Activated T-helper 2 cell treated with anti-CD3 and anti-CD28 coated beads, Interferon-gamma antibody, Interleukin-2, Interleukin-4, amounts not matched to agents 10 μg/mL and 5 μg/mL and 100 μg/mL, durations not matched to agents 14 hours and 24 hours and 36 hours (primary cell): ENCODE measurements at places on chromosomes 13 and 19.

GRCh38 chr19:33497778-33498175 lies 23.8 kb downstream of the PEPD start:
- no peak for DNase-seq

GRCh38 chr13:111153977-111154332 lies 38.8 kb downstream of the ARHGEF7 start:
- peak; percentile 54 for DNase-seq

GRCh38 chr13:99388334-99388923 lies 81.2 kb upstream of the GPR183 start:
- DNase-seq, result no peak

- DNase-seq, result no peak
These were observed 24.5 kb upstream of the LPAR6 start for GRCh38 chr13:48437371-48437770.

- DNase-seq, result no peak
These were observed 526.0 kb downstream of the PCDH9 start for GRCh38 chr13:66704110-66704509.

- no peak for DNase-seq
These were observed 30.8 kb downstream of the KLF2 start for GRCh38 chr19:16355293-16356043.

DNA sequence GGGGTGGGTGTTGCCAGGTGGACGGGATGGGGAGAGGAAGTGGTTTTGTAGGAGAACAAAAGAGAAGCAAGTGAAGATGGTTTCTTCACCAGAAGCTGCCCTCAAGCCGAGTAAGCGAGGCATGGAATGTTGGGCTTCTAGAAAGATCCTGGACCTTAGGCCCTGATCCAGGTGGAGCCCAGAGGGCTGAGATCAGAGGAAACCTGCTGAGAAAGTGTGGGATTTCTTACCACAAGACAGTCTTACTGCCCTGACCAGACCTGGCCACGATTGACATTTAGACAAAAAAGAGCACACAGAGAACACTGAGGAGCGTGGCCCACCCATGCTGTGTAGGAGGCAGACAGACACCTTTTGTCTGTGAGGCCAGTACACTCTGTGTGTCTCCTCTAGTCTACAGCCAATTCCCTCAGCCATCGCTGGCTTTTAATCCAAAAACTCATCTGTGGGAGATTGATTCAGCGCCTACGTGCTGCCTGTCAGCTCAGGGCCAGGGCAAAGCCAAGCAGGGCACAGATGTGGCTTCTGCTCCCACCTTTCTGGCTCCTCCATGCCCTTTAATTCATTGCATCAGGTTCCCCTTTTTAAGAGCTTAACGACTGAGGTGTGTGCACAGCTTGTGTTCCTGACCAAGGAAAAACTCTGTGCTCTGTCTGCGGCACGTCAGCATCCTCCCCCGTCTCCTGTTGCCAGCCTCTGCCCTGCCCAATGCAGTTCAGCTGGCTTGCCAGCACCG lies 123.3 kb downstream of the AKAP11 start:
- DNase-seq, result peak; percentile 34

DNA sequence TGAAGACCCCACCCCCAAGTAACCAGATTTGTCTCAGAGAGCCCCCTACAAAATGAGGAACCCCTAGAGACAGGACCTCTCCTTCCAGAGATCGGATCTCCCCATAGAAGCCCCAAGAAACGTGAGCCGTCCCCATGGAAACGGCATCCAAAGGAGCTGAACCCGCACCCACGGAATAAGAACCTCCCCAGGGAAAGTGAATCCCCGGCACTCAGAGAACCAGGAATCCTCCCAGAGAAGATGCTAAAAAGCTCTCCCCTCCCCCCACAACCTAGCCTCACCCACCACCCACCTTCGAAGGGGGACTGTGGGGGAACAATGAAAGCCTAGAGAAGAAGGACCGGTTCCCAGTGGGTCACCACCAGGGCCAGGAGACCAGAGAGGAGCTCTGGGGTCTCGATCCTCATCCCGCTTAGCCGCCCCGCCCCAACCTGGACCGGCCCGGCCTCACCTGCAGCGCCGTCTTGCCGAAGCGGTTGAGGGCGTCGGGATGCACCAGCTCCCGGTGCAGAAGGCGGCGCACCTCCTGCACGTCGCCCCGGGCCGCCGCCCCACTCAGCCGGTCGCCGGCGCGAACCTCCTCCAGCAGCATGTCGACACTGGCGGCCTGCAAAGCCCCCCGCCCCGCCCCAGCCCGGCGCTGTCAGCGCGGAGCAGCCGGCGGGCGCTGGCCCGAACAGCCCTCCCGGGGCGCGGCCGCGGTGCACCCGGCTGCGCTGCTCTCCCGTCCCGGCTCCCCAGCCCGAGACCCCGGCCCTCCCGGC lies 535 bp downstream of the CDKN2D start:
- DNase-seq, result no peak

GRCh38 chr19:14495672-14496028 lies 277 bp downstream of the GIPC1 start:
- DNase-seq, result no peak

GRCh38 chr13:39952249-39953233 lies 297.1 kb downstream of the COG6 start:
- DNase-seq, result no peak

DNA sequence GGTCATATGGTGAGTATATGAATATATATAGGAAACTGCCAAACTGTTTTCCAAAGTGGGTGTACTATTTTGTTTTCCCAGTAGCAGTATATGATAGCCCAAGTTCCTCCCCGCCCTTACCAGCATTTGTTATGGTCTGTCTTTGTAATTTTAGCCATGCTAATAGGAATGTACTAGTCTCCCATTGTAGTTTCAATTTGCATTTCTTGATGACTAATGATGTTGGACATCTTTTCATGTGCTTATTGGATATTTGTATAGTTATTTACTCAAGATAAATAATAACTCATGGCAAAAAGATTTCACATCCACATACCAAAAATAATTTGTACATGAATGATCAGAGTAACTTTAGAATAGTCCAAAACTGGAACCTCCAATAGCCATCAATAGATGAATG lies 75.3 kb upstream of the SERP2 start:
- no peak for DNase-seq

- peak; percentile 39 for DNase-seq
These were observed 11.5 kb downstream of the FAM187B start for GRCh38 chr19:35216833-35217648.

DNA sequence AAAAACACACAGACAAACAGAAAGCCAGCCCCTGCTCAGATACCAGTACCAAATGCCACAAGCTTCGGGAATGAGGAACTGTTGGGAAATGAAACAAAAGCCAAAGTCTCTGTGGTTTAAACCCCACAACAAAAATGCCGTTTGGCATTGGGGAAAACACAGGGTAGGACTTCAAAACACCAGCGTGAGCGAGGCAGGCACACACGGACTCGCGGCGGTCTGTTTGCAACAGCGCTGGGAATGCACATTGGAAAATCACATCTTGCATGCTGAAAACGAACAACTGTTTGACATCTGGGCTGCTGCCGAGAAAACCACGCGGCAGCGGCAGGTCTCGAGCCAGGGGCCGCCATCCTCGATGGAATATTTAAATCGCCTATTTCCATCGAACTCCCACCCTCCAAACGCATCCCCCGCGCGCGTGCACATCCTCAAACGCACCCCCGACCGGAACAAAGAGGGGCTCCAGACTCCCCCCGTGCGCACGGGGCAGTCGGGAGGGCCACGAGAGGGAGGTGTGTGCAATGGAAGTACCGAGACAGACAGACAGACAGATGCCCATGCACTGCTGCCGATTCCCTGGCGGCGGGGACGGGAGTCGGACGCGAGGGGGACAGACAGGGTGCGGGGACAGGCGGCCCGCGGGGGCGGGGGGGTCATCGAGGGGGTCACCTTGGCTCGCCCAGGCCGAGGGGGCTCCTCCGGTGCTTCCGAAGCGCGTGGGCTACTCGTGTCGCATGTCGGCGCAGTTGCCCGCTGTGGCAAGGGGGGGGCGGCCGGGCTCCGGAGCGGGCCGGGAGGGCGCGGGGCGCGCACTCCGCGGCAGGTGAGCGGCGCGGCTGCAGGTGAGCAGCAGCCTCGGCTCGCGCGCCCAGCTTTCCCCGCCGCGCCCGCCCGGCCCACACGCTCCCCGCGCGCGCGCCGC lies at the start of gene GPR12:
Gene GPR12 (minus strand): TSS at position 880 of the 925 bp plus-strand sequence. CDS start 959 bp downstream, outside the sequence.
- no peak for DNase-seq

GRCh38 chr19:16326401-16327168 lies 2.0 kb downstream of the KLF2 start:
- peak; percentile 59 for DNase-seq

DNA sequence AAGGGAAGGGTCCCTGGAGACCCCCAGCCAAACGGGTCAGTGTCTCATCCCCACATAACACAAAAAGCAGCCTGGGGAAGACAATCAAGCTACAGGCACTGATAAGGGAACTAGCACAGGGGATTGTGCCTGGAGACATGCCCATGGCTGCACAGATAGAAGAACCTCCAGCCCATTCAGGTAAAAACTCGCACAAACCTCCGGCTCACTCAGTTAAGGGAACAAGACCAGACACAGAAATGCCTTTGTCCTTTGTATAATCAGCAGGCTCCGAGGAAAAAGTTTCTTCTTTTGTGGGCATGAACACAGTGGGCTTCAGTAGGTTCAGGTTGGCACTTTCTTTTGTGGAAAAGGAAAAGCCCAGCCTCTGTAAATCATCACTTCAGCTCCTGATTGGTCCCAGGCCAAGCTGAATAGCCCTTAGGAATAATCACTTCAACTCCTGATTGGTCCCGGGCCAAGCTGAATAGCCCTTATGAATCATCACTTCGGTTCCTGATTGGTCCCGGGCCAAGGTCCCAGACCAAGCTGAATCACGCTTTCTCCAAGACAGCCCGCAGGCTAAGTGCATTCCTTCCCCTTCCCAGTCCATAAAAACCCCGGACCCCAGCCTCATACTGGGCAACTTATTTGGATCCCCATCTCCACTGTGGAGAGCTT lies 5.0 kb upstream of the ZNF230 start:
- no peak for DNase-seq

DNA sequence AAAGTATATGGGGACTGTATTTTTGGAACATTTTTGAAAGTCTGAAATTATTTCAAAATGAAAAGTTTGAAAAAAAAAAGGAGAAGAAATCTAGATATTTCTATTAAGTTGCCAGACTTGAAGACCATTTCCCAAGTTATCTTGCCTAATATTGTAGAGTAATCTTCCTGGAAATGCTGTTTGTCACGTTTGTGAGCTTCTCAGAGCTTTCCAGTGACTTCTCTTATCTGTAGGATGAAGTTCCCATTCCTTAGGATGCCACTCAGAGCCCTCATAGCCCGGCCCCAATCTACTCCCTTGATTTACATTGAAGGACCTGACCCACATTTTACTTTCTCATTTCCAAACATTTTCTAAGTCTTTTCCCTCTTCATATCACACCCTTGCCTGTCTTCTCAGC lies 23.6 kb downstream of the CEACAM8 start:
- no peak for DNase-seq

DNA sequence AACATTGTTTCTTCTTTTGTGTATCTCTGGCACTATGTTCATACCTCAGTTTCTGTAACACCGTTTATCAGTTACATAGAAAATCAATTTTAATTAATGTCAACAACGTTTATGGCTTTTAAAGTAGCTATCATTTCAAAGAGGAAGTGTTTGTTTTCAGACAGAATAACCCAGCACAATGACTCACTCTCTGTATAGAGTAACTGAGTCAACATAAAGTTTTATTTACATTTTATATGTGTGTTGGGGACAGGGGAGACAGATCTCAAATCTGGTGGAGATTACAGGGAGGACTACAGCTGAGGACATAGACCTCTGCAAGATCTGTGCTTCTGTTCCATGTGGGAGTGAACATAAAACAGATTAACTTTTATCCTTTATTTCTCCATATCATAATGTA lies 2590.1 kb downstream of the PCDH9 start:
- no peak for DNase-seq

DNA sequence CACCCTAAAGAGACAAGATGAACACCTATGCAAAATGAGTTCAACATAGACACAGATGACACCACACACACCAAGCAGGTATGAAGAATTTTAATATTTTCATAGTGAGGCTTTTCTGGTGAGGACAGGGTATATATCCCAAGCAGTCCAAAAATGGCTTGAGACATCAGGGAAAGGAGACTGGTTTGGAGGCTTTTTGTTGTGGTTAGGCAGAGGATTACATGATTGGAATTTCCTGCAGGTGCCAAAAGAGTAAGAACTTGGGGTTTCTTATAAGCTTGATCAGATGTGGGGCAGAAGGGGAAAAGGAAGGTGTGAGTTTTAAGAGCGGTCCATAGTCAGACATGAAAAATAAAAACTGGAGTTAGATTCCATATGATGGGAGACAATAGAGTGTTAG lies 420.8 kb upstream of the SLITRK1 start:
- no peak for DNase-seq

- no peak for DNase-seq
These were observed 1947.1 kb downstream of the OLFM4 start for GRCh38 chr13:54975676-54976075.

GRCh38 chr13:42660333-42660965 lies 86.5 kb downstream of the TNFSF11 start:
- no peak for DNase-seq

GRCh38 chr13:40477623-40478608 lies 188.5 kb downstream of the FOXO1 start:
- DNase-seq, result no peak

DNA sequence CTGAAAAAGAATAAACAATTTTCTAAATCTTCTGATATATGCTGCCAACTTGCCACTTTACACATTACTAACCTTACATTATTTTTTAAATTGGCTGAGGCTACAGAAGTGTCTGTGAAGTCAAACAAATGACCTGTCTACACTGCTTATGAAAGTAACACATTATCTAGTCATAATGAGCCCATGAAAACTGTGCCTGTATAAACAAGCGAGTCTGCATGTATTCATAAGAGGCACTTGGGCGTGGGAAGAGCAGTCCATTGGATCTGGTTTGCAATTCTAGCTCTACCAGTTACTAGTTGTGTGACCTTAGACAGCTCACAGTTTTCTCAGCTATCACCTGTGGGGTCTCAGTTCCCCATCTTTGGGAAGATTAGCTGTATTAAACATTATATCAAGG lies 3.1 kb downstream of the VPS36 start:
- DNase-seq, result no peak

GRCh38 chr13:39455521-39456175 lies 147.3 kb downstream of the LHFPL6 start:
- DNase-seq, result no peak

DNA sequence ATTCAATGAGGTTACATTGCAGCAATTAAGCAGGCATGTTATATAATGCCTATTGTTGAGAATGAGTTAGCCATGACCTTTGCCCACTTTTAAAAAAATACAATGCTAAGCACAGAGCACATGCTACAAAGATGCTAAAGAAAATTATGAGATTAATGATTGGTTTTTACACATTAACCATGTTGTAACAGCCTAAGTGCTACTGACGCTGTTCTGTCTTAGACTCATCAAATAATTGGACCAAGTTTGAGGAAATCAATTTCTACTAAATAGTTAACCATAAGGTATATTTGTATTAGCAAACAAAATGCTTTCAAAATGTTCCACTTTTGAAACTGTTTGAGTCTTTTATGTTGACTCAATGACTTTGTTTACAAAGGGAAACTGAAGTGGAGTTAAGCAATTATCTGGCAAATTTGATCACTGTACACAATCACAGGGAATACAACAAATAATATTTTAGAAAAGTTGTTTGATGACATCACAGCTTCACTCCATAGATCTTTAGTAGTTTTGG lies 14.3 kb downstream of the MIR17HG start:
- no peak for DNase-seq
